ENCODE measurements at places on chromosomes 7 and 10. TPM values are rescaled to one million over a fixed set of nuclear protein-coding genes. Genes with fewer than 3 reads are reported as not detected.

DNA sequence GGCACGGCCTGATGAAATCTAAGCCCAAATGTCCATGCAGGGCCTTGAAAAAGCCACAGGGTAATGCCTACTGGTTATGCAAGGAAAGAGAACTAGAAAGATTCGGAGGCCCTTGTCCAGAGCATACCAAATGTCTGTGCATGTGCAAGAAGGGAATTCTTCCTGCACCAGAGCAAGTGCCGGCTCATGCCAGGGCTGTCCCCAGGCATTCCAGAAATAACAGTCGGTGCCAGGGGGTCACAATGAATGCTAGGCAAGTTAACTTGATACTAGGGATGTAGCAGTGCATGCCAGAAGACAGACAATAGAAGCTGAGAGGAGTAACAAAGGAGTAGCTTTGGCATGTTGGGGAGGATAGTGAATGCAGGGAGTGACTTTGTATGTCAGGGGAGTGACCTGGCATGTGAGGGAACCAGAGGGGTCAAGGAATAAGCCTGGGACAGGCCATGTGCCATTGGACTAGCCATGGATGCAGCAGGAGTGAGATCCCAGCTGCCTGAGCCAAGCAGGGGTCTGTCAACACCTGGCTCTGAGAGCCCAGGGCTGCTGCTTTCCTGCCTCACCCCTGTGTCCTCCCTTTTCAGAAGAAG lies 119.5 kb upstream of the UNC5B start:
- peak; percentile 0 for DNase-seq

GRCh38 chr10:22479419-22479818 lies 134.1 kb downstream of the SPAG6 start:
- DNase-seq, result no peak

DNA sequence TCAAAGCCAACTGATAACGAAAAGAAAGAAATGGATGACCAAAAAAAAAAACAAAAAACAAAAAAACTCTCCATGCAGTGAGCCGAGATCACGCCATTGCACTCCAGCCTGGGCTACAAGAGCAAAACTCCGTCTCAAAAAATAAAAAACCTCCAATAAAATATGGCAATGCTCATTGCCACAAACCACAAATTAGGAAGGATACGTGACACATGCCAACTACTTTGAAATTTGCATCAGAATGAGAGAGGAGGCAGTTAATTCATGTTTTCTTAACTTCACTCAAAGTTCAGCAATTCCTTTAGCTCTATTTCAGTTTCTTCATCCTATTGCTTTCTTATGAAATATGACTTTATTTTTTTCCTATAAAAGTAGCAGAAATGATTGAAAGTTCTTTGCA lies 398.1 kb upstream of the C7orf33 start:
- DNase-seq, result no peak

DNA sequence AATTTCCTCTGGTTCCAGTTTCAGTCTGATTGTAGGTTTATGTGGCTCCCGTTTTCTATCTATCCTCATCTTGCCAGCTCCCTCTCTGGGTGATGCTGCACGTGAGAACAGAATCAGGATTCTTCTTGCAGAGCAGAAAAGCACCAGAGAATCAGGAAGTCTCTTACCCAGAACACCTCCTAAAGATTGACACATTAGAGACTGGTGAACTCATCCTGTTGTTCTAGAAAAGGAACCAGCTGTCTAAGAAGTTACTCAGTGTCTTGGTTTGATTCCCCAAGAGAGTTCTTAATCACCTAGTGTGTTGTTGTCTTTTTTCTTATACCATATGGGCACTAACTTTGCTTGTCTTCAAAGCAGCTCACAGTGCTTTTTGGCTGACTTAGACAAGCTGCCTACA lies 152.4 kb downstream of the DGKI start:
- no peak for DNase-seq

DNA sequence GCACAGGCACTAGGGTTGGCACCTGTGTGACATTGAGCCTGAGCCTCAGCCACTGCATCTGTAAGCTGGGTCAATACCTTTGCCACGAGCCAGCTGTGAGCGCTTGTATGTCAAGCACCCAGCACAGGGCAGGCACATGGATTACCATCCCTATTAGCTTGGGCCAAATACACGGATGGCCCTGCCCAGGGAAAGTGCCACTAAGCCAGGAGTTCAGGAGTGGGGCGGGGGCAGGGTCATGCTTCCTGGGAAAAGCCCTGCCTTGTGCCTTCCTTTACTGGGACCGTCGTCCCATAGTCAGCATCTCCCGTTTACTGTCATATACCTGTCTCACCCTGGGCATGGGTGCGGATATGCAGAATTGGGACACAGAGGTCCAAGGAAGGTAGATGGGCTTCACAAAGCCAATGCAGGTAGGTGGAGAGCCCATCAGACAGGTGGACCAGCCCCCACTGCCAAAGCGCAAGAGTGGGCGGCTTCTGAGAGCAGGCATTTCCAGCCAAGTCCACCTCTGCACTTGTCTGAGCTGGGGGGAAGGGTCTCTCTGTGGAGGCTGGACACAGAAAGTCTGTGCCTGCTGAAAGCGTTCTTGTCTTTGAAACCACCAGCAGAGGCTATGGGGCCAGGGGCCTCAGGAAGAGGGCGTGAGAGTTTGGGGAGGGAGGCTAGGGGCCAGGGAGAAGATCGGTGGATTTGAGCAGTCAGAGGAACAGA lies 72.6 kb downstream of the VWA2 start:
- DNase-seq, result no peak

- DNase-seq, result no peak
These were observed 62.9 kb downstream of the ENO4 start for GRCh38 chr10:116912162-116912561.

GRCh38 chr10:49649294-49649693 lies 30.2 kb upstream of the C10orf53 start:
- peak; percentile 50 for DNase-seq

GRCh38 chr7:6248581-6248980 lies 23.8 kb downstream of the CYTH3 start:
- no peak for DNase-seq

- no peak for DNase-seq
These were observed 58.9 kb downstream of the PRKAR2B start for GRCh38 chr7:107103369-107103768.

- DNase-seq, result no peak
These were observed 441.9 kb upstream of the NPVF start for GRCh38 chr7:25669961-25670841.

DNA sequence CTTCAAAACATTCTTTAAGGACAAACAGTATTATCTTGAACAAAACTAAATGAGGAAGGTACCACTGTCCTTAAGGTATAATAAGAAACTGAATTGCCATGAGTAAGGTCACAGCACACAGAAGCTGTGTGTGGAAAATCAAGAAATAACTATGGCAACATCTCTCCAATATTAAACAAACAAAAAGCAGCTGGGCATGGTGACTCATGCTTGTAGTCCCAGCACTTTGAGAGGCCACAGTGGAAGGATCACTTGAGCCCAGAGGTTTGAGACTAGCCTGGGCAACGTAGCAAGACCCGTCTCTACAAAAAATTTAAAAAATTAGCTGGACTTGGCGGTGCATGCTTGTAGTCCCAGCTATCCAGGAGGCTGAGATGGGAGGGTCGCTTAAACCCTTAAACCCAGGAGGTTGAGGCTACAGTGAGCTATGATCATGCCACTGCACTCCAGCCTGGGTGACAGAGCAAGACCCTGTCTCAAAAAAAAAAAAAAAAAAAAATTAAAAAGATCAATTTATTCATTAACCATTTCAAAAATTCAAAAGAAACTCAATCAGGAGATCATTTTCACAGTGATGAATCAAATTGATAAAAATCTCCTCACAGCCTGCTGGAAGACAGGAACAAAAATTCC lies 195.4 kb downstream of the SKIDA1 start:
- no peak for DNase-seq

GRCh38 chr7:138837627-138838026 lies 39.6 kb upstream of the ATP6V0A4 start:
- DNase-seq, result no peak

DNA sequence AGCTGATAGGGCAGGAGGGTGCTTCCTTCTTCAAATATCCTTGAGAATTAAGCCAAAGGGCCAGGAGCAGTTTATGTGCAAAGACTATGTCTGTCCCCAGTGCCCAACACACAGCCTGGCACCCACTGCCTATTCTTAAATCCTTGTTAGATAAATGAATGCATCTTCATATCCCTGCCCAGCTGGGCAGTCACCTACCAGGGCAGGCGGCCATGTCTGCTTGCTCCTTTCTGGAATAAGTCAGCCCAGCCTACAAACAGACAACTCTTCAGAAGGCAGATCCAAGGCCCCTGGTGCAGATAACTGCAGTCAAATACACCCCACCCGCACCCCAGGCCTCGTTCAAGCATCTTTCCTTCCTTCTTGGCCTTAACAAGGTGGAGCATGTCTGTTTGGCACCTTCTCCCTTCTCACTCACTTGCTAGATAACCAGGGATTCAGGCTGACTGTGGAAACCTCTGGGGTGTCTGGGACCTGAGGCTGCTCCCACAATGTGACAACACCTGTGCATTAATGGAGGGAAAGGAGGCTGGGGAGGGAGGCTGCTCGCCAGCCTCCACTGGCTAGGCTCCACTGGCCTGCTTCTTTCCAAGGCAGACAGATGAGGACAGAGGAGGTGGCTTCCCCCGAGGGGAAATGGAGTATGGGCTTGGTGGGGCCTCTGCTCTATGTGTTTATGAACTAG lies 59.9 kb upstream of the COL13A1 start:
- no peak for DNase-seq

- no peak for DNase-seq
These were observed 74.4 kb downstream of the CYTH3 start for GRCh38 chr7:6197801-6198551.

- DNase-seq, result no peak
These were observed 62.5 kb downstream of the PIK3CG start for GRCh38 chr7:106927536-106927935.

DNA sequence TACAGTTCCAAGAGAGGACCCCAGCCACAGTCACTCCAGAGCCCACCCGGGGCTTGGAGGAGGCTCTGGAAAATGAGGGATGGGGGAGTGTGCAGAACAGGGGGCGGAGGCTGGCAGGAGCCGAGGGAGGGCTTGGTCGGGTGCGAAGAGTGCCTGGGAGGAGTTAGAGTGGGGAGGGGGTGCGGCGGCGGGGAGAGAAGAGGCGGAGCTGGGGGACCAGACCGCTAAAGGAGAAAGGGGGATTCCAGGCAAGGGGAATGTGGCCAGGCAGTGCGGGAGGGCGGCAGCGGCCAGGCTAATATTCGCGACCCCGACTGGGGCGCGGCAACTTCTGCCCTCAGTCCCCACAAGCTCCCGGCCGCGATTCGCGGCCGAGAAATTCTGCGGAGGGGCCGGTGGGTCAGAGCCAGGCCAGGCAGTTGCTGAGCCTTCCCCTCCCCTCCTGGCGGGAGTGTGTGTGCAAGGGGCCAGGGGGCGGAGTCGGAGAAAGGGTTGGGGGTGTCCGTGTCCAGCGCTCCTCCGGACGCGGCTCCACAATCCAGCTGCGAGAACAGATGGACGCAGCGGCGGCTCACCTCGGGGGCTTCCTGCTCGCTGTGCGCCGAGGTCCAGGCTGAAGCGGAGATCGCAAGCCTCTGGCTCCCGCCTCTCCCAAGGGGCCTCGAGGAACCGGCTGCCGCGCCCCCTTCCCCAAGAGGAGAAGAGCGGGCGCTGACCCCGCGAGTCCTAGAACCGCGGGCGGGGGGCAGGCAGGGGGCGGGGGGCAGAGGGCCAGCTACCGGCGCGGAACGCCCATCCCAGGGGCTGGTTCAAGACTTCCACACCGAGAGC lies 612 bp upstream of the SLC18A3 start:
- DNase-seq, result no peak

- DNase-seq, result no peak
These were observed 139.6 kb upstream of the GPR26 start for GRCh38 chr10:123526356-123527064.

- DNase-seq, result no peak
These were observed 229.0 kb downstream of the STK31 start for GRCh38 chr7:23938937-23939552.

FOXI2 gene
- not detected for total RNA-seq

ITIH2 gene
- not detected for total RNA-seq

ZNF804B gene
- not detected for total RNA-seq

PDE6C gene
- total RNA-seq, result not detected

AOAH gene
- 33.5 TPM for total RNA-seq

TAS2R5 gene
- 0.62 TPM for total RNA-seq

DLG5 gene
- 7.8 TPM for total RNA-seq

Measured in activated T-helper 2 cell treated with anti-CD3 and anti-CD28 coated beads, Interferon-gamma antibody, Interleukin-2, Interleukin-4, amounts not matched to agents 10 μg/mL and 5 μg/mL and 100 μg/mL, durations not matched to agents 14 hours and 24 hours and 36 hours (primary cell).